Cardiac muscle cell (in vitro differentiated cells and primary cell): ENCODE measurements at places on chromosomes 6 and 20.

DNA sequence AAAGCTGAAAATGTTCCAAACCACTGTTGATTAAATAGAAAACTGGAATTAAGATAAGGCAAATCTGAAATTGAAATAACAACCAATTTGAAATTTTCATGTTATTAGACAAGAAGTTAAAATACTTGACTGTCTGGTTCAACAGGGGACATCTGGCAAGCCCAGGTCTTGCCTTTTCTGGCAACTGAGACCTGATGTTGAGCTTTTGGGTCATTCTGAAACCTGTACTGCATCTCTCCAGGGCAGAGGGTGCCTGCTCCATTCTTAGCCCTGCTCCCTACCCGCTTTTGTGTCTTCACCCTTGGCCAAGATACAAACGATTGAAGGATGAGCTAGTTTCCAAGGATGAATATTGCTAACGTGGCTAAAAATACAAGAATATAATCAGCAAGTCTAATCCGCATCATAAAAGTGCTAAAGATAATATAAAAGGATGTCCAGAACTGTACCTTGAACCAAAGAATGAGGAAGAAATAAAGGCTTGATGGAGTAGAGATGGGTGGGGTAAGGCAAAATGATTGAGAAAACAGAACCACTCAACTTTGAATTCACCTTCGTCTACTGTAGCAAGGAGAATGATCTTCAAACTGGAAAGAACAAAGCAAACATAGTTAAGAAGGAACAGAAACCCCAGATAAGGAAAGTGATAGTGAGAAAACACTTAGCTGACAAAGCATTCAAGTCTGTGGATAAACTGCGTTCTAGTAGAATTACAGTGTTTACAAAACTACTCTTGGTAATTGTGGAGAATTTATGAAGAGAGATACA lies 109.8 kb upstream of the MAN1A1 start:
- DNase-seq = no peak
- no peaks in the 10 kb centered on the region for H3K27me3 ChIP-seq
- no peak overlapping the region for H3K27ac ChIP-seq
- no peak overlapping the region for H3K4me3 ChIP-seq

DNA sequence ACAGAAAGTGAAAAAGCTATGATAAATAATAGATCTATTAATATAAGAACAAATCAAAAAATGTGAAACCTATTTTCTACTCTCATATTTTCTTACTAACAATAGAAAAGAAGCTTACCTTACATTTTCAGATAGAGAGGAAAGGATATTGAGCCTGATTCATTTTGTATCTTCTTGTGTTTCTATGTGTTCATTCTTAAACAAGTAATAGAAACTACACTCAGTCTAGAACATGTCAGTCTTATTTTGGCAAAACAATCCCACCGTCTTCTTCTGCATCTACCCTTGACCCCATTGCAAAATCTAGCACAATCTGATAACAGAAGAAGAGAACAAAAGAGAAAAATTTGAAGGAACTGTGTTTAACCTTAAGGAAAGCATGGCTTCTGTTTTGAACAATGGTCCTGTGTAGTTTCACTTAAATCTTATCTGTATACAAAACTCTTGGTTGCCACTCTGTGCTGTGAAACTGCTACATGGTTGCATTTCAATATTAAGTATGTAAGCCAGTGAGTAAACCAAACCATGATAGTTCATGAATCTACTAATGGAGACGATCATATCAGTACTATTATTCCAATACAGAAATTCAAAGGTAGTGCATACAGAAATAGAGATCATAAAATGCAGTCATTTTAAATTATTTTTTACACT lies 69.5 kb upstream of the LGSN start:
- no peaks in the 10 kb centered on the region for H3K36me3 ChIP-seq
- H3K4me1 ChIP-seq = no peaks in the 10 kb centered on the region
- DNase-seq = no peak
- no peaks in the 10 kb centered on the region for H3K27me3 ChIP-seq

- H3K27me3 ChIP-seq = no peaks in the 10 kb centered on the region
- H3K36me3 ChIP-seq = no peaks in the 10 kb centered on the region
- no peak for DNase-seq
- no peak overlapping the region for H3K4me3 ChIP-seq
- H3K4me1 ChIP-seq = no peaks in the 10 kb centered on the region
- no peak overlapping the region for H3K27ac ChIP-seq
Measured at GRCh38 chr6:168115748-168116437, 36.9 kb upstream of the FRMD1 start.

- no peak overlapping the region for H3K27ac ChIP-seq
- H3K4me1 ChIP-seq = peaks cover 29% of the 10 kb centered on the region
- no peaks in the 10 kb centered on the region for H3K27me3 ChIP-seq
- DNase-seq = peak; percentile 32
- no peaks in the 10 kb centered on the region for H3K36me3 ChIP-seq
- no peak overlapping the region for H3K4me3 ChIP-seq
Measured at GRCh38 chr6:38034274-38034914, 214.9 kb downstream of the ZFAND3 start.

DNA sequence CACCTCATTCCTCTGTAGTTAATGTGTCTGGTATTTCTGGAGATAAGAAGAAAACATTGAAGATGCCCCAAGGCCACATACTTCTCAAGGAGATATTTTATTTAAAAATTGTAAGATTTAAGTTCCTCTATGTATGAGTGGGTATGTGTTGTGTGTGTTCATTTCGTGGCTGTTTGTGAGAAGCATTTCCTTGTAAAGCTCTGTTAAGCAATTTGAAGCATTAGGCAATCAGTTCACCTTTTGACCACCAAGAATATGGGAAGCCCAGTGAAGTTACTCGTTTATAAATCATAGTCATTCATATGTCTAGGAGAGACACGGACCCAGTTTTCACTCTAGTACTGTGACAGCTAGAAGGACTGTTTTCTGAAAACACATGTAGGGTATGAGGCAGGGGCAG lies 717.6 kb upstream of the MAP3K7 start:
- H3K36me3 ChIP-seq = no peaks in the 10 kb centered on the region
- DNase-seq = no peak

- no peak overlapping the region for H3K27ac ChIP-seq
- H3K36me3 ChIP-seq = no peaks in the 10 kb centered on the region
- no peak for DNase-seq
Measured at GRCh38 chr6:111952274-111952673, 79.0 kb upstream of the FYN start.

- H3K4me3 ChIP-seq = no peak overlapping the region
- no peak overlapping the region for H3K27ac ChIP-seq
- no peak for DNase-seq
- H3K27me3 ChIP-seq = no peaks in the 10 kb centered on the region
- H3K36me3 ChIP-seq = no peaks in the 10 kb centered on the region
Measured at GRCh38 chr6:17574866-17575560, 25.1 kb upstream of the FAM8A1 start.

DNA sequence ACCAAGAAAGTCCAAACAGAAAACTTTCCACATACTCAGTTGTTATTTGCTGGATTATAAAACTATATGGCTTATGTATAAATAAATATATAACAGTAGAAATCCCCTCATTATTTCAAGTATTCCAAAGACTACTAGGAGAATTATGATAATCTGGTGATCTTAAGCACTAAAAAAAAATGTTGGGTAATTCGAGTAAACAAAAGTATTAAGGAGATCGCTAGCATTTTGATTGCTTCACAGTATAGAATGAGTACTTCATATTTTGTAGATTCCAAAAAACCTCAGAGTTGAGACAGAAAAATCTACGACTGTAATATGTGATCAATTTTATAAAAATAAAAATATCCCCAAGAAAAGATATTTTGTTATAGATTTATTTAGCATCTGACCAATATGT lies 236.4 kb upstream of the TENT5A start:
- no peaks in the 10 kb centered on the region for H3K27me3 ChIP-seq
- H3K36me3 ChIP-seq = no peaks in the 10 kb centered on the region
- no peak for DNase-seq
- H3K4me3 ChIP-seq = no peak overlapping the region
- H3K4me1 ChIP-seq = no peaks in the 10 kb centered on the region
- no peak overlapping the region for H3K27ac ChIP-seq

GRCh38 chr6:108921547-108922361 lies 73.5 kb downstream of the ARMC2 start:
- no peaks in the 10 kb centered on the region for H3K36me3 ChIP-seq
- no peaks in the 10 kb centered on the region for H3K4me1 ChIP-seq
- H3K27ac ChIP-seq = no peak overlapping the region
